Myocyte (in vitro differentiated cells): ENCODE measurements at places on chromosomes 13 and 19.

GRCh38 chr19:23784274-23784673, 25.6 kb upstream of the ZNF681 start:
- DNase-seq = no peak

- no peak for DNase-seq
Measured at GRCh38 chr19:33436360-33437345, 63.1 kb downstream of the CEBPG start.

DNA sequence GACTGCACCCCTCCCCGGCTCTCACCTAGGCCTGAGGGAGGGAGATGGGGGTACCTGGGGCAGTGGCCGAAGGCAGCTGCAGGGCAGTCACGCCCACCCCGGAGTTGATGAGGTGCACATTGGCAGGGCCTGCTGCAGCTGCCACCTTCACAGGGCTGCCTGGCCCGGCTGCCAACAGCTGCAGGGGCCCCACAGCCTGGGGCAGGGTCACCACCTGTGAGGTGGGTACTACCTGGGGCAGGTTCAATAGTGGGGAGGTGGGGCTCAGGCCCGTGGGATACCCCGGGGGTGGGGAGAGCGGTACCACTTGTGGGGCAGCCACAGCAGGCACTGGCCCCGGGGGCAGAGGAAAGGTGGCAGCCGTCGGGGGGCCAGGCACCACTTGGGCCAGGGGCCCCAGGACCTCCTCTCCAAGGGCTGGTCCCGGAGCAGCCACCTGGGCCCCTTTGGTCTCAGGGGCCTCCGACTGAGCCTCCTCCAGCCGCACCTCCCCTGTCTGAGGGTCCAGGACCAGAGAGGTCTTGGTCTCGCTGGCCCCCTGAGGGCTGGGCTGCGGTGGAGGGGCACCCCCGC, 2.7 kb downstream of the SIX5 start:
- no peak for DNase-seq

DNA sequence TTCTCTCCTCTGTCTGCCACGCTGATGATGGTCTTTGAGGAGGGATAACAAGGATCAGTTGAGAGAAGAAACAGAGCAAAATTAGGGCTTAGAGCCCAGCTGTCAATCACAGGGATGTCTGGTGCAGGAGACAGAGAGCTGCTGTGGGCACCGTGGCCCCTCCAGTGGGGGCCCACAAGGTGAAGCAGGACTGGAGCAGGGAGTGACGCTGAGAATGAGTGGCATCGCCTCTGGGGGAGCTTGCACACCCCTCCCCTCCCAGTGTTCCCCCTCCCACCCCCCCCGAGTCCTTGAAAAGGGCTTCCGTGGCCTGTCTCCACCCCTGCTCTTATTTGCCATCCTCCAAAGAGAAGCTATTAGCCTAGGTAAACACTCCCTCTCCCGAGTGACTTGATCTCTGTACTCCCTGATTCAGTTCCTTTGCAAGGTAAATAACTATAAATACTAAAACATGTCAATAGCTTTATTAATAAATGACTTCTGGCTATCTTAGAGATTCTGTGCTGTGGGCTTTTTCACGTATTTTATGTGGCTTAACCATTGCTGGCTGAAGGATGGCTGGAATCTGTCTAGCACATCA, 440.0 kb downstream of the ZNF536 start:
- no peak for DNase-seq

GRCh38 chr13:19622193-19622592, 11.3 kb upstream of the MPHOSPH8 start:
- DNase-seq = no peak

DNA sequence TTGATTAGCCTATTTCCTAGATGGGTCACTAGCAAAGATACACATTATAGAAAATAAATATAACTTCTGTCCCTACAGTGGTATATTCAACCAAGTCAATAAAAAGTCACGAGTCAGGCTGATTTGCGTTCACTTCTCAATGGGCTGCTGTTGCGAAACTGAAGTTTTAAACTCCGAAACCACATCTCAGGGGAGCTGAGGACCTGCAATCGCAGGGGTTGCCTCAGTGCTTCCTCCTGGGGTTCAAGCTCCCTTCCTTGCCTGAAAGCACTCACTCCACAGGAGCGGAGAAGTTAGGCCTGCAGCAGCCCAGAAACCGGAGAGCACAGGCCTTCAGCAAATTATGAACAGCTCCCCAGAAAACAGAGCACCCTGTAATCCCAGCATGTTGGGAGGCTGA, 39.6 kb downstream of the RAB20 start:
- DNase-seq = no peak

DNA sequence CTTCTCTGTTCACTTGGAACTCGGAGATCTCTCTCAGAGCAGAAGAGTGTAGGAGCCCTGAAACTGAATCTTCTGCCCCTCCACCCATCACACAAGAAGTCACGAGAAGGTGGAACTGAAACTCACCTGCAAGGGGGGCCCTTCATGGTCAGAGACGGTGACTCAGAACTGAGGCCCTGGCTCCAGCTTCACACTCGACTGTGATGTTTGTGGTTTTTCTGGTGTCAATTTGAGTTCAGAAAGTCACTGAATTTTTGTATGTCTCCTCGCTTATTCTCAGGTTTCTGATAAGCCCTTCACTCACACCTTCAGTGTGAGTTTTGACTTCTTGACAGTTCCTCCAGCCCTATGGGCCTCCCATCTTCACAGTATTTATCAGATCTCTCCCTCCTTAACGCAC, 23.1 kb downstream of the SIGLEC5 start:
- DNase-seq = no peak

GRCh38 chr19:17590866-17591265, 35.4 kb downstream of the COLGALT1 start:
- no peak for DNase-seq

DNA sequence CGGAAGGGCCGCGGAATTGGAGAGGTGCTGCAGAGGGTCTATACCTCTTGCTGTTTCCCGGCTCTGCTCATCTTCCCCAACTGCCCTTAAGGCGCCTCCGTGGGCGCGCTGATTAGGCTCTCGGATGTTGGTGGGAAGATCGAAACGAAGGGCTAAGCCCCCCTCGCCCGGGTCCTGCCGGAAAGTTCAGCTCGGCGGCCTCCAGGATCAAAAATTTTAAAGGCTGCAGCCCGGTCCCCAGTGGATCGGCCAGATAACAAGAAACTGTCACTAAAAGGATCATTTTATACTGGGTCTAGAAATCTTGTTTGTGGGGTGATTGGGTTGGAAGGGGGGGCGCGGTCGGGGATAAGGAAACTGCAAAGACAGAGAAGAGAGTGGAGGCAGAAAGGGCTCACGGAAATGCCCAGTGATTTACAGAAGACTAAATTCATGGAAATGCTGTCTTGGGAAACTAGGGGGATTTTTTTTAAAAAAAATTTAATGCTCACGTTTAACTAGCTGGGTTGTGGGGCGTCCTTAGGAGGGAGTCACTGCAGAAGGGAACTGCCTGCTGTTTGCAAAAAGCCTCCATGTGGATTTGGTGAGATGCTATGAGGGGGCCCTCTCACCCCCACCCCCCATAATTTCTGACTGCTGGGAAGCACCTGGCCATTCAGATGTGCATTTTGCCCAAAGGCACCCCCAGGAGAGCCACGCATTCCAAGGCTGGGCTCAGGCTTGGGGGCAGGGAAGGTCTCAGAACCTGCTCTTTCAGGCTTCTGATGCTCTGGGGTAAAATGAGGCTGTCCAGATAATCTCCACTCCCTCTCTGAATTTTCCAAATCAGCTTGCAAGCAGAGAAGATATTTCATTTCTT, 7.7 kb downstream of the CDX2 start:
- DNase-seq = no peak

DNA sequence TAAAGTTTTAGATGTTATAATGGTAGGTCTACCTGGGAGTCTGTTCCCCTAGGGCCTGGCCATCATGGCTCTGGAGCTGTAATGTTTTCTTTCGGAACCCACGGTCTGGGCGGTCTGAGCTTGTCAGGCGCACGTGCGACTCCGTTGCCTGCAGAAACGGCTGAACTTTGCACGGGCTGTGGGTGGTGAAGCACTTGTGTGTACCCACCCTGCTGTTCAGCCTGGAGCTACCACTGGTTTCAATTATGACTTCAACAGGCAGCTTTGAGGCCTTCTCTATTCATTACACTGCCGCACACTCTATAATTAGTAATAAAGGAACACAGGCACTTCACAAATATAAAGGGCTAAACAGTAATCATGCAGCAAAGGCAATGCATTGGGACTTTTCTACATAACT, 6.0 kb downstream of the PCDH8 start:
- no peak for DNase-seq

DNA sequence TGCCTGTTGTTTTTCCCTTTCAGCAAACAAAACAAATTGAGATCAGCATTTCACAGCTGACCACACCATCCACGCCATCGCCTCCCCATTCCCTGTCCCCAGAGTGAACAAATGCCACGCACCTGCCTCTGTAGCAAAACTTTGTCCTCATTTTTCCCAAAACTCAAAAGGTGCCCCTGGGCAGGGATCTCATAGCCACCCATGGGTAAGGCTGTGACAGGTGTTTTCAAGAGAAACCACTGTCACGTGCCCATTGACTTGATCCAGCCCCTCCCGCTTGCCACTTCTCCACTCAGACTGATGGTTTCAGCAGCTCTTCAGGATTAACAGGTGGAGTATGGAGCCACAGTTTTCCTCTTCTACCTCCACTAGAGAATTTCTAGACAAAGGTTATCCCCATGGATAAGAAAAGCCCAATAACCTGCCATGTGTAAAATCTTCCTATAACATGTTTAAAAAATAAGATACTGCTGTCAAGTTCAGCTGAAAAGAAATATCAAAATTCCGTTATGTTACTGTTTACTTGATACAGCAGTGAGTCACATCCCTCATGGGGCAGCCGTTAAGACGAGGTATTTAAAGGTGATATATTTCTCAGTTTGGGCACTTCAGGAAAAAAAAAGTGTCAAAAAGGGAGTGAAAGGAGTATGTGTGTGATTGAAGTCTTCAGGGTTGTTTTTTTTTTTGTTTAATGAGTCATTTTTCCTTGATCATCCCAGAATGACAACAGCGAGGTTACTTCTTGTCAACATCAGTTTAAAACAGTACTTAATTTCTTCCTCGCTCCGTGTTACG, 63.5 kb upstream of the GPR183 start:
- DNase-seq = no peak

GRCh38 chr19:3743486-3743885, 18.0 kb downstream of the APBA3 start:
- no peak for DNase-seq

DNA sequence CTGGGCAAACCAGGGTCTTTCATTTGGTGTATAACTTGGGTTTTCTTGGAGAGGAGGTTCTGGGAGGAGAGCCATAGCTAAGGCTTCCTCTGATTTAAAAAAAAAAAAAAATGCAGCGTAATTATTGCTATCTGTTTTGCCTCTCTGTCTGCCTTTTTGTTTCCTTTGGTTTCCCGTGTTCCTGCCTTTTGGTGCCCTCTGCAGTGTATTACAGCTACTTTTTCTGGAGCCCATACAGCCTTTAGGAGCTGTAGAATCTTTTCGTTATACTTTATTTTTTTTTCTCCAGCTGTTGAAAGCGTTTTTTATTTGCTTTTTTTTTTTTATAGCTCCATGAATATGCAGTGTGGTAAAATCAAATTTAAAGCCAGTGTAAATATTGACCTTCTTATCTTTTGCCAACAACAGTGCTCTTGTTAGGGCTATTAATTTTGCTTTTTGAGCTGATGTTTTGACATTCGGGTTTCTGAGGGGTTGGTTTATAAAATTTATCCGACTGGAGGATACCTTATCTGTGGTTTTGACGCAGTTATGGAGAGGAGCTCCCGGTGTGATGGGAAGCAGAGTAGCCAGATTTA, 38.1 kb downstream of the ZNF493 start:
- DNase-seq = no peak

- DNase-seq = no peak
Measured at GRCh38 chr13:99600318-99600717, 99.0 kb downstream of the TM9SF2 start.

- peak; percentile 42 for DNase-seq
Measured at GRCh38 chr13:41496420-41497234, 39.3 kb downstream of the RGCC start.

DNA sequence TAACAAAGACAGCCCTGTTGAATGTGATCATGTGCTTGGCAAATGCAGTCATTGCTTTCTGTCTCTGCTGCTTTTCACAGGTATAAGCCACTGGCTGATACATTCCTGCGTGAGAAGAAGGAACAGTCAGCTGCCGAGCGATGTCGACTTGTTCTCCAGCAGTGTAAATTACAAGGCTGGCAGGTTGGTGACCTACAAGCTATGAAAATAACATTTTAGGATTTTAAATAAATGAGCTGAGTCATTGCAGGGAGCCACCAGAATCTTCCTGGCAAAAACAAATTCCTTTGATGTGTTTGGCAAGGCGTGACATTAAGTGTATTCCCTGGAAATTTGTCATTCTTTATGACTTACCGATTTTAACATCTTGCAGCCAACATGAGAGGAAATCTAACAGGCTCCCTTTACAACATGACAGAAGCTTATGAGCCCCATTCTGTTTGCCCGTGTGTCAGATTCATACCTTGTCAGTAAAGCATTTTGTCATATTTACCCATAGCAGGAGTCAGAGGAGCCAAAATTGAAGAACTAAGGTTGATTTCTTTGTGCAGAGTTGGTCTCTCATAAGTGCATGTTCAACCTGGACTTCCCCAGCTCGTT, 471.4 kb downstream of the MYO16 start:
- DNase-seq = peak; percentile 5

GRCh38 chr13:111099290-111099689, 15.8 kb upstream of the ARHGEF7 start:
- no peak for DNase-seq

- no peak for DNase-seq
Measured at GRCh38 chr19:16668176-16668575, 7.2 kb downstream of the TMEM38A start.

GRCh38 chr13:60627071-60627686, 230.2 kb downstream of the TDRD3 start:
- DNase-seq = peak; percentile 38

GRCh38 chr13:103883164-103883563, 816.9 kb upstream of the SLC10A2 start:
- DNase-seq = peak; percentile 95

DNA sequence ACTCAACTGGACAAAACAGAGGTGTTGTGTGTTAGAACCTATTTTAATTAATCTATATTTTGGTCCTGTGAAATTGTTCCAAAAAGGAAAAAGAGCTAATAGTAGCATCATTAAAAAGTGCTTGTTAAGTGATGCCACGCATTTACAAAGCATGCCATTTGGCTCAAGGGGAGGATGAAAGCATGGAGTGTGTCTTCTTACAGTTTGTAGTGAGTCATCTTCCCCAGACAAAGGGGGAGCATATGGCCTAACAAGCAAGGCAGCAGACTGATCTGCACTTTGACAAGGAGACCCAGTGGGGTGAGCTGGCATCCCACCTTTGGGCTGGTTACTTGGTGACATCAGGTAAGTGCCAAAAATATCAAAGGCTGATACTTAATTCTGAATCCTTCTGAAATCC, 297.0 kb downstream of the FGF9 start:
- no peak for DNase-seq

DNA sequence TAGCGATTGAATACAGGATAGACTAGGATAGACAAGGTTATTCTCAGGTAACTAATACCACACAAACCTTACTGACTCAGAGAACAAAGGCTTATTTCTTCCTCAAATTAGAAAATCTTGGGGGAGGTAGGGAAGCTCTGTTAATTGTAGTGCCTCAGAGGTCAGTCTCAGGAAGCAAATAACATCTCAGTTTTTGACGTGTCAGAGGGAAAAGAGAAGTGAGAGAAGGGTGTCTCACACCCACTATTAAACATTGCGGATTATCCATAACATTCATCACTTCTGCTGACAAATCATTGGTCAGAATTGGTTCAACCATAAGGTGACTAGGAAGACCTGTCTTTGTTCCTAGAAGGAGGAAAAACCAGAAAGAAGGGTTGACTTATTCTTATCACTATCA, 579.4 kb upstream of the MIR17HG start:
- DNase-seq = no peak

GRCh38 chr13:85586422-85586831, 212.8 kb downstream of the SLITRK6 start:
- no peak for DNase-seq
